ENCODE measurements at places on chromosomes 16 and 17. TPM values are rescaled to one million over a fixed set of nuclear protein-coding genes. Genes with fewer than 3 reads are reported as not detected.

The KRTAP4-9 gene
- not detected for total RNA-seq

The CRHR1 gene
- 37.6 TPM for total RNA-seq

The DNAI2 gene
- 0.25 TPM for total RNA-seq

The TCAP gene
- total RNA-seq, result 1.5 TPM

The SDK2 gene
- total RNA-seq, result 14.8 TPM

The OTOA gene
- 0.25 TPM for total RNA-seq

The NOD2 gene
- 0.49 TPM for total RNA-seq

The AANAT gene
- total RNA-seq, result not detected

The PRDM7 gene
- total RNA-seq, result not detected

The ZNF18 gene
- total RNA-seq, result 11.1 TPM

The KRTAP2-3 gene
- total RNA-seq, result not detected

The KRT39 gene
- not detected for total RNA-seq

The BAIAP3 gene
- total RNA-seq, result 10.3 TPM

The CDRT15 gene
- not detected for total RNA-seq

The TBC1D3G gene
- total RNA-seq, result 0.74 TPM

The CASKIN2 gene
- total RNA-seq, result 5.7 TPM

The IGF2BP1 gene
- total RNA-seq, result 0.74 TPM

The CCDC144A gene
- total RNA-seq, result 34.9 TPM

The TEN1 gene
- 6.1 TPM for total RNA-seq

The SLC5A11 gene
- not detected for total RNA-seq

The DCAF7 gene
- total RNA-seq, result 45.5 TPM

The TMC7 gene
- 3.0 TPM for total RNA-seq

The C16orf86 gene
- 2.7 TPM for total RNA-seq

The QPRT gene
- 2.5 TPM for total RNA-seq

The GDPD3 gene
- total RNA-seq, result 1.7 TPM

The HNF1B gene
- total RNA-seq, result not detected

The TEKT1 gene
- total RNA-seq, result 2.0 TPM

The PLLP gene
- total RNA-seq, result 1.5 TPM

The AFMID gene
- total RNA-seq, result 18.2 TPM

The ATP2A1 gene
- total RNA-seq, result under 0.01 TPM

The KIAA0513 gene
- 42.0 TPM for total RNA-seq

The GJD3 gene
- total RNA-seq, result not detected

The KDM6B gene
- 16.2 TPM for total RNA-seq

The APOBR gene
- 0.25 TPM for total RNA-seq

The LLGL2 gene
- 0.74 TPM for total RNA-seq

The TBC1D3H gene
- total RNA-seq, result not detected

The PDILT gene
- not detected for total RNA-seq
